ENCODE measurements at places on chromosomes 2 and 18.

- peak; percentile 71 for DNase-seq
Observed at GRCh38 chr2:65232636-65233035, 5.0 kb downstream of the ACTR2 start.

DNA sequence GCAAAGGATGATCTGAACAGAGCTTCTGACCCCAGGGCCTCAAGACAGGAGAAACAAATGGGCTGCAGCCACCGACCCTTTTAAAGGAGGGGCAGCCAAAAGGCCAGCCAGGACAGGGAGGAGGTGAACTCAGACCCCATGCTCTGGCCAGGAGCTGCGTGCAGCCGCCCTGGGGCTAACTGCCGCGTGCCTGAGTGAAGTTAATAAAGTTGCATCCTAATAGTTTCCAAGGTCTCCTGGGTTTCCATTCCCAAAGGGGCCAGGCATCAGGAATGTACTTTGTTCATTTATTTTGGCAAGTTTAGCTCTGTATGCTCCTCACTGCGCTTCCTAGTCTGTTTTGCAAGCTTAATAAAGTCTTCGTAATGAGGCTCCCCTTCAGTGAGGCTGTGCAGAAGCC, 60.7 kb downstream of the EN1 start:
- no peak for DNase-seq

- peak; percentile 80 for DNase-seq
Observed at GRCh38 chr2:235135990-235136561, 184.3 kb downstream of the SH3BP4 start.

DNA sequence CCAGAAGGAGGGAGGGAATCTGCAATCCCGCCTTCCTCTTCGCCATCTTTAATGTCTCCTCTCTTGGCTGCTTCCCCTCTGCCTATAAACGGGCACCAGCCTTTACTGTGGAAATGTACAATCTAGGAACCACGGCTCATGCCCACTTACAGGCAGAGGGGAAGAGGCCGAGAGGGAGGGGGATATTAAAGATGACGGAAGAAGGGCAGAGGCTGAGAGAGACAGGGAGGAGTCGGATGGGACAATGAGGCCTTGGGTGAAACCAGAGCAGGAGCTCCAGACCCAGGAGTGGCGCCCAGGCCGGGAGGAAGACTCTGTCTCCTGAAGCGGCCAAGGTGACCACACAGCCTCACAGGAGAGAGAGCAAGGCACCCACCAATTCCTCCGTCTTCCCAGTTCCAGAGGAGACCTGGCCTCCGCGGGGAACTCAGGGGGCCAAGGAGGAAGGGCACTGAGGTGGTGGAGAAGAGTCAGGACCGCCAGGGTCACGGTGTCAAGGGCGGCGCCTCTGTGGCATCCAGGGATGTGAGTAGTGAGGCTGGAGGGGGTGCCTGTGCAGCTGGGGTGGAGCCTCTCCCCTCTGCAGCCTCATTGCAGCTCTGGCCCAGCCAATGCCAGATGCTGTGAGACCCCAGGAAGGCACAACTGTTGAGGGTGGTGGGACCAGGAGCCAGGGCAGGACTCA, 67.8 kb downstream of the CIB4 start:
- no peak for DNase-seq

DNA sequence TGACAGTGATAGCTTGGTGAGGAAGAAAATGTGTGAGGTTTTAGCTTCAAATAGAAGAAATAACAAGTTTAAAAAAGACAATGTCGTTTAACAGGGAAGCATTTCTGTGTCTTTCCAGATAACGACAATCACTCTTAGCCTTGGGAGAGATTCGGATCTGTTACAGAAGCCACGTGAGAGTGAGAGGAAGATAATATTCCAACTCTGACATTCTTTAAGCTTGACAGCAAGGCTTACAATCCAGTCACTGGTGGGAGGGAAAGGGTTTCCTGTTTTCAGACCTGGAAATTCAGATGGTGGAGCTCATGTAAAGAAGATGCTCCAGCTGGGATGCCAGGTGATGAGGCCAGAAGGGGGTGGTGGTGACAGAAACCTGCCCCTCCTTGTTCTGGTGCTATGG, 30.8 kb downstream of the FBXO48 start:
- no peak for DNase-seq

DNA sequence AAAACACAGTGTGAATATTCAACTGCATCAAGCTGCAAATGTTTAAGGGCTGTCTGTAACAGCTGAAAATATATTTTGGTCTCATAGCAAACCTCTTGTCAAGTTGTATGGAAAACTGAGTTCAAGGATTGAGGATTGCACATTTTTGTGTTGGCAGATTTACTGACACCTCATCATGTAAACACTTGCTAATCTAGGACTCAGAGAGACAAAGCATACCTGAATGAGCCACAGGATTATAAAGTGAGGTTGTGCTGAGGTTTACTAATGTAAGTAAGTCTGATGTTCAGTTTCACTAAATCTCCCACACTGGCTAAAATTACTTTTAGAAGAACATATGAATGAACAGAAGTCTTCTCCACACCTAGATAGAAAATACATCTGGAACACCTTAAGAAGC, 1993.1 kb upstream of the CELF4 start:
- DNase-seq: no peak

GRCh38 chr2:210092791-210093190, 78.4 kb downstream of the KANSL1L start:
- no peak for DNase-seq

DNA sequence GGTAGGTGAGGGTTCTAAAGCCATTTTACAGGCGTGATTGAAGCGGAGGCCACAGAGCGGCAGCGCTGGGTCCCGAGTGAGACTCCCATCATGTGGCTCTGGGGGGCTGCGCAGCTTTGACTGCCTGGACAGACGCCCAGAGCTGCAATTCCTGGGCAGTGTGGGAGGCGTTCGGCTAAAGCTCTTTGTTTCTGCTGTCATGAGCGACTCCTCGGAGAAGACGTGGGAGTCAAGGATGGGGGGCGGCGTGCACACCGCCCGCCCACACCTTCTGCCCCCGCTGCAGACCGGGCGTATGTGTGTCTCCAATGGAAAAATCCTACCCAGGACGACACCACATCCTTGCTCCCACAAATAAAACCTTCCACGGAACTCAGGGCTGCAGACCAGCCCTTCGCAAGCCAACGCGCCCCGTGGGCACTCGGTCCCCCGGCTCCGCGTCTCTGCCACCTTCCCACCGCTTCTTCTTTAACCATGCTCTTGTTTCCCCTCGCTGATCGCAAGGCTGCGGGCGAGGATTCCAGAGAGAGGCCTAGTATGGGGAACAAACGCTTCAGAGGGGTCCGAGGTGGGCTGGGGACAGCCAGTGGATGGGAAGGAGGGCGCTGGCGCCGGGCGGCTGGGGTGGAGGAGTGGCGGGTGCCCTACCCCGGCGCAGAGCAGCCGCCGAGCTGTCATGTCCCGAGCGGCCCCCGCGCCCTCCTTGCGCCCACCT, 680 bp upstream of the LBH start:
- peak; percentile 19 for DNase-seq

GRCh38 chr2:235445116-235445515, 48.7 kb upstream of the AGAP1 start:
- no peak for DNase-seq
